ENCODE measurements at places on chromosomes 5 and 9. TPM values are rescaled to one million over a fixed set of nuclear protein-coding genes. Genes with fewer than 3 reads are reported as not detected.

The CDC20B gene
- total RNA-seq = not detected

- no peak for DNase-seq
These were observed 97.6 kb upstream of the GRHPR start for GRCh38 chr9:37324691-37325490.

DNA sequence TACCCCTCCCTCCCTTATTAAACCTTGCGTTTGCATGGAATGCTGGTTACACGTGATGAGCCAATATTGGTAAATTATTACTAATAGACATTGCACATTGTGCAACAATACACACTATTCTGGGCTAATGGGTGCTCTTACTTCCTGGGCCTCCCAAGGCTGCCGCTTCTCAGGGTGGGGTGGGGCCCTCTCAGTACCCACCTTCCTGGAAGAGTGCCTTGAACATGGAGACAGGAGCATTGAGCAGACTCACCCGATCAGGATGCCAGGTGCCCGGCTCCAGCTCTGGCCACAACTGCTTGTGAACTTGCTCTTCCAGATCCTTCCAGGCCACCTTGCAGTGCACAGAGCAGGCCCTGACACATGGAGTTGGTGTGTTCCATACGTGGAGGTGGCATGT is 24.7 kb upstream of the CEP72 start:
- DNase-seq = no peak

DNA sequence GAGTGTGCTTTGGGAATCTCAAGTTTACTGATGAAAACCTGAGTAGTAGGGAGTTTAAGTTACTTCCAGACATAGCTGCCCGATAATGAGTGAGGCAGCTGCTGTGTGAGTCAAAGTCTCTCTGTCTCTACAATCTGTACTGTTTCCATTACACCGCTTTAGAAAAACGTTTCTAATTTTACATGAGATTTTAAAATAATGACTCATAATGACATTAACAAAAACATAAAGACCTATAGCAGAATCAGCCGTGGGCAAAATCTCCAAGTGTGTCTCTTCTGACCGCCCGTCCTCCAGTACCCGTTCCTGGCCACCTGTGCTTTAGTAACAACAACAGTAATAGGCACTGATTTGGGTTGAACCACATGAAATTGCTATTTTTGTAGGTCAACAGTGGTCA is 69.6 kb upstream of the PRRC1 start:
- DNase-seq = no peak

The SMIM33 gene
- 3.7 TPM for total RNA-seq
